Hematopoietic multipotent progenitor cell treated with erythropoietin and hydrocortisone succinate and interleukin-3 and kit ligand, for 17 days (in vitro differentiated cells): ENCODE measurements at places on chromosomes 7 and 10.

GRCh38 chr10:1406967-1407945 lies 330.1 kb downstream of the ADARB2 start:
- DNase-seq, result no peak

DNA sequence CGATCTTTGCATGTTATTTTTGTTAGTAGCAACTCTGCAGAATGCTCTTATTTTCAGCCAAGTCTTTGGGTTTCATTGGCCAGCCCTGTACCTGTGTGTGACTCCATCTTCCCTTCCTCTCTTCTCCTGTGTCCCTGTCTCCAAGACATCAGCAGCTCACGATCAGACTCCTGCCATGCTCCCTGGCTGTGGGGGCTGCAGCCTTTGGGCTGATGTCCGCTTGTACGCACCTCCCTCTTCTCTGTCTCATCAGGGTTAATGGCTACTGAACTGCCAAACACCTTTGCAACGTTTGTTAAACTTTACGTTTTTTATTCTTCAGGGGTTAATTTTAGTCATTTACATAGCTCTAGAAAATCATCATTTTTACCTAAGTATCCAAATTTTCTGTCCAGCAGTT lies 103.5 kb upstream of the RET start:
- no peak for DNase-seq

GRCh38 chr7:50209461-50210135 lies 94.9 kb upstream of the IKZF1 start:
- DNase-seq, result no peak

DNA sequence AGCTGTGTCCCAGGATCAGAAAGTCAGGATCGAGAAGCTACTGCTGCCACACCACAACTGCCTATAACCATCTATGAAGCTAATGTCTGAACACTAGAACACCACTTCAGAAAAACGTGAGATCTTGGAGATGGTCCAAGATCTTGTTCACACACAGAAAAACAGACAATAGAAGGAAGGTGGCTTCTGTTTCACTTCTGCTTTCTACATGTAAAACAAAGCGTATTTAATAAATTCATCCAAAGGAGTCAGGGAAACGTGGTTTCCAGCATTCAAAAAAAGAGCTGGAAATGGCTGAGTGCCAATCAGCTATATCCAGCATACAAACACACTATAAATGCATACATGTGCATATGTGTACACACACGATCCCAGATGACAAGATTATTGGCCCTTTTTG lies 70.2 kb upstream of the CCDC71L start:
- no peak for DNase-seq

- no peak for DNase-seq
Observed at GRCh38 chr10:93342366-93342765, 139.8 kb downstream of the MYOF start.

- no peak for DNase-seq
Observed at GRCh38 chr10:127429601-127430312, 119.4 kb upstream of the NPS start.

- no peak for DNase-seq
Observed at GRCh38 chr10:99682752-99683151, 23.4 kb downstream of the ENTPD7 start.
